HAP-1 (cell line): ENCODE measurements at places on chromosomes 1 and 21.

DNA sequence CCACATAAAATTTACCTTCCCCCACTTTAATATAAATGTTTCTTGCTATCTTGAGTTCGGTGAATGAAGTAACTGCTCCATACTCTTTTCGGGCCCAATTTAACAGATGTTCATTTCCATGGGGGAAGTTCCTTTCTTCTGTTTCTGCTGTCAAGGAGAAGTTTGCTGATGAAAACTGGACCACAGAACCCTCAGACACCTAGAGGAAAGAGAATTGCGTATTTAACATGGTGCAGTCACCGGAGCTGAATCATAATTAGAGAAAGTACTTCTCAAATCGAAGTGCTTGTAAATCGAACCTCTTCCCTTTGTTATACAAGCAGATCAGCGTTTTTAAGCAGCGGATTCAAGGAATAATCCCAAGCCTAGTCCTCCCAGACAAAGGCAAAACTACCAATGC lies 151.2 kb downstream of the TGFBR3 start:
- DNase-seq, result no peak

DNA sequence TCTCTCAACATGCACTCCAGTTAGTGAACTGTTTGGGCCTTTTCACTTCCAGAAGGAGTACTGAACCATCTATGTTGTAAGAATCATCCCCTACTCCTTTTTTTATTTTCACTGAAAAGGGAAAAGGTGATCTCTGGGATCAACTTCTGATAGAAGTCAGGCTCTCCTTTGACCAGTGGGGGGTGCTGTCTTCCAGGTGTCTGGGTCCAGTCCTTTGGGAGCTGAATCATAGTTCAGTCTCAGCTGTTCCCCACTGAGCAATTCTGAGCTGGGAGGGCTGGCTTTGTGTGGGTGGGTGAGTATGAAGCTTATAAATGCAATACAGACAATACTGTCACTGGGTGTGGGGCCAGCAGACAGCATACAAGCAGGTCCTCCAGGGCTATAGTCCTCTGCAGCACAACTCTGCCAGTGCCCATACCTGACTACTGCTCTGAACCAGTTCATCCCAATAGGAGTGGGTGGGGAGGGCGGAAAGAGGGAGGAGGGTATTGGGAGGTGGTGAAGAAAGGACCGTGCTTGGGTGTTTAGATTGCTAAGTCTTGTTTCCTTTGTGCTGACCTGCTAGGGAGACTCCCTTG lies 12.5 kb upstream of the SARS1 start:
- peak; percentile 75 for DNase-seq

GRCh38 chr1:164716992-164717703 lies 158.2 kb downstream of the PBX1 start:
- DNase-seq, result no peak

GRCh38 chr1:208332774-208333126 lies 88.6 kb upstream of the PLXNA2 start:
- no peak for DNase-seq

DNA sequence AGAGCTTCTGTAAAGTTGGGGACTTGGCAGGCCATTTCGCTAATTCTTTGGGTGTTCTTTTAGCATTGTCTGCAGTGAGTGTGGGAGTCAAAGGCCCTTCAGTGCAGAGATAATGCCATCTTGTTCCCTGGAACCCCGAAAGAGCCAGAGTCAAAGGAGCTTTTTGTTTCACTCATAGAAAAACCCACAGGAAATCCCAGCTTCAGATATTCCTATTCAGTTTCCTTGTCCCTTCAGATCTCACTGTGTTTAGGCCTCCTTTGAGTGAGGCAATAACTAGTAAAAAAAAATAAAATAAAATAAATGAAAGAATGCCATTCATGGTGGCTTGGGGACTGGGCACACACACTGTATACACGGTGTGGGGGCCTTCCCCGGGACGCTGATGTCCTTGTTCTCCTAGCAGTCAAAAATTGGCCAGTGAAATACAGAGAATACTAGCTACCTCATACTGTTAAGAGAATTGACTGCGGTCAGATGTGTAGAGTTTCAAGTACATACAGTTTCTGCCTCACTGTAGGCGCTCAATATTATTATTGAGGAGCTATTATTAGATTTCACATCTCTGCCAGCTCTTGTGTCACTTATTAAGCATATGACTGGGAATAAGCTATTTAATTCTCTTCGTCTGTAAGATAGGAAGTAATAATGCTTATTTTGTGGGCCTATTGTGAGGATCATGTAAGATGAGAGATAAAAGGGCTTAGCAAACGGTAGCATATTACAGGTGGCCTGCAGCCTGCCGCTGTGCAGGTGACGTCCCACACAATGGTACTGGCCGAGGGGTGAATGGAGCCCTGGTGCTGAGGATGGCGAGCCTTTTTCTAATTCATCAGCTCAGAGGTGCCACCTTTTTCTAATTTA lies 16.7 kb downstream of the DISC1 start:
- no peak for DNase-seq

GRCh38 chr1:168843401-168843800 lies 114.4 kb upstream of the DPT start:
- no peak for DNase-seq

GRCh38 chr21:46150491-46151121 lies 4.8 kb downstream of the FTCD start:
- DNase-seq, result no peak

DNA sequence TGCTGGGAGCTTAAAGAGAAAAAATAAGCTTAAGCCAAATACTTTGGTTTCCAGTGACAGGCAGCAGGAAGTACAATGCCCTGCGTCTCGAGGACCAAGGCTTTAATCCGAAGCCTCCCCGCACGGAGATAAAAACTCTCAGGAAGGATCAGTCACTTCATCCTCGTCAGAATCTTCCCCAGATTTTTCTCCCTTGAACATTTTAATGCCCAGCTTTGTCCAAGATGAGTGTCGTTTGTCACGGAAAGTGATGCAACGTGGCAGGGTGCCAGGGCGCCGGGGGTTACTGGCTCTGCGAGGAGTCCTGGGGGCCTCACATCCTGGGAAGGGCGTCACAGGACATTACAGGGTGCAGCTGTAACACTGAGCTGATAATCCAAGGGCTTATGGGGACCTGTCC lies 25.2 kb upstream of the PCBP3 start:
- DNase-seq, result no peak

DNA sequence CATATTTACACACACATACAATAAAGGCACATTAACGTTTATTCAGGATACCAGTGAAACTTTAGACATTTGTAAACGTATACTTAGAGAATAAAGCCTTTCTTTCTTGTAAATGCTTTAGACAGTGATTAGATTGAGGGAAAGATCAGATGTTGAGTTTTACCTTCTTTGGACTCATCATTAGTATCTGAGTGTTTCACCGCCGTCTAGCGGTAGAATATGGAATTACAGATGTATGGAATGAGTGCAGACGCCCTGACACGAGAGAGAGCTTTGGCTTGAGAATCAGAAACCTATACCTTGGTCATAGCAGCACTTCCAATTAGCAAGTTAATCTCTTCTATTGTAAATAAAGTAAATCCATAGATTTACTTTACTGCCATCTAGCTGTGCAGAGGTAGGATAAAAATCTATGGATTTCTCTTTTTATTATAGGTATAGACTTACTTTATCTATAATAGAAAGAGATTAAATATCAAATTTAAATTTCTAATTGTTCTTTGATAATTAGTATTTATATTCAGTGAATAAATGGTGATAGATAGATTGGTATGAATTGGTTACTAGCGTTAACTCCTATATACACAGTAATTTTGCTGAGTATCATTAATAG lies 12.6 kb downstream of the FLG2 start:
- peak; percentile 70 for DNase-seq

DNA sequence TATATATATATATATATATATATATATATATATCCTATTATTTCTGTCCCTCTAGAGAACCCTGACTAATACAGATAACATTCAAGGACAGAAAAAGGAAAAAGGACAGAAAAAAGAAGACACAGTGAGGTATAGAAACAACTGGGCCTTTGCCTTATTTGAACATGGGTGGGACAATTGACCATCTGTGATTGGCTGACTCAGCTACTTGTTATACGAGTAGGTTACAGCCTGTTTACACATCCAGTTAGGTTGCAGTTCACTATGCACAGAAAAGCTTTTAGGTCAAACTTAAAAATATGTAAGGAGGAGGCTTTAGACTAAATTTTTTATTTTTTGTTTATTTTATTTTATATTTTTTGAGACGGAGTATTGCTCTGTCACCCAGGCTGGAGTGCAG lies 39.8 kb upstream of the RGS8 start:
- no peak for DNase-seq
